AML-193 (cell line): ENCODE measurements at places on chromosomes 3 and 15.

DNA sequence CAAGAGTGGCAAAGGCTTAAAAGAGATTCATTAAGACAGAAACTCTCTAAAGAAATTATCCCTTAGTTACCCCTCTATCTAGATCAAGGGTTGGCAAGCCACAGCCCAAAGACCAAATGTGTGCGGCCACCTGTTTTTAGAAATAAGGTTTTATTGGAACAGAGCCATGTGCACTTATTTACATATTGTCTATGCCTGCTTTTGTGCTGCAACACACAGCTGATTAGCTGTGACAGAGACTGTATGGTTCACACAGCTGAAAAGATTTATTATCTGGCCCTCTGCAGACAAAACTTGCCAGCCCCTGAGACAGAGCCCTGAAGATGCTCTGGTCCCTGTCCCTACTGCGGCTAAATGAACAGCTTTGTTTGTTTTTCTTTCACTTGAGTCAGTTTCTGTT, 88.1 kb downstream of the ADAMTS9 start:
- no peak for DNase-seq

DNA sequence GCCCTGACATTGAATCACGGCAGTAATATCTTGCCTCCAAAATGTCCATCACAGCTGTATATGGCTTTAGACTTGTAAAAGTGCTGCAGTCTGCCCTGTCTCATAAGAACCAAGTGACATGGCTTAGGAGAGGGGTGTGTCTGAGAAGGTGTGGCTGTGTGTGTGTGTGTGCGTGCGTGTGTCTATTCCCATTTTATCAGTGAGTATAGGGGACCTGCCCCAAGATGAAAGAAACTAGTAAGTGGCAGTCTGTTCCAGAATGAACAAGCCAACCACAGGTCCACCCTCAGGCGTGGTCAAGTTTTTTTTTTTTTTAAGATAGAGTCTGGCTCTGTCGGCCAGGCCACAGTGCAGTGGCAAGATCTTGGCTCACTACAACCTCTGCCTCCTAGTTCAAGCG, 5.6 kb upstream of the RHOV start:
- DNase-seq: no peak

GRCh38 chr15:56737791-56738190, 4.5 kb upstream of the ZNF280D start:
- no peak for DNase-seq

GRCh38 chr3:124701687-124702086, 28.6 kb upstream of the UMPS start:
- DNase-seq: no peak

DNA sequence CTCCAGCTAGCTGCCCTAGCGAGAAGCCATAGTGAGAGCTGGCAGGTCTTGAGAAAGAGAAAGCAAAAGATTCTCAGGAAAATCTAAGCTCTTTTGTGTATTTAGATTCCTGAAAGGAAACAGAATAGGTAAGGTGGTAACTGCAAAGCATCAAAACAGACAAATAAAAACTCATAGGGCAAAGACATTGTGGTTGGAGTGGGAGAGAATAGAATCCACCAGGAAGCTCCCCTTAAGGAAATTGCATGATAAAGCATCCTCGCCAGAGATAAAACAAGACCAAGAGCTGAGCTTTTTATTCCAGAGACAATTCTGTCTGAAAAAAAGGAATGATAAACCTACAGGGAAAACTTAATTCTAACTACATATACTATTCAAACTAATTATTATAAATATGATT, 232.6 kb downstream of the SI start:
- DNase-seq: no peak

DNA sequence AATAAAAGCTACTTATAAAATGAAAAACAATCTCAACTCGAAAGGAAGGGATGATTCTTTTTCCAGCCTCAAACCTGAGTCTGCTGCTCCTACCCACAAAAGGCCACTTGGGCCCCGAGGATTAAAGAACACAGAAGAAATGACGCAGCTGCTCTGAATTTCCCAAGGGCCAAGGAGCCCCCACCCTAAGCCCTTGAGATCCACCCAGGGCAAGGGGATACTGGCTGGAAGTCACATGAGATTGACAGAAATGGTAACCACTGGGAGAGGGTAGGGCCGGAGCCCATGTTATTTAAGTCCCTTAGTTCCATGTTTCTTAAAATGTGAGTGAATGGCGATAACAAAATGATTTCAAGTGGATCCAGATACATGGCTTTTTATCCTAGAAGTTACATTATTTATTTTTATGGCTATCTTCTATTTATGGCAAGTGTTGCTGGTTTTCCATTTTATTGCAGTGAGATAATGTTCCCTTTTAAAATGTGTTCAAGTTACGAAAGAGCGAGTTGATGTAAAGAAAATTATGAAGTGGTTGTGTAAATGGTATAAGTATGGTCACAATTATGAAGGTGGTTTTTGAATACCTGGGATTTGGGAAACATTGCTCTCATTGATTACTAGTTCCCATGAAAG, 16.8 kb downstream of the IGDCC4 start:
- no peak for DNase-seq

DNA sequence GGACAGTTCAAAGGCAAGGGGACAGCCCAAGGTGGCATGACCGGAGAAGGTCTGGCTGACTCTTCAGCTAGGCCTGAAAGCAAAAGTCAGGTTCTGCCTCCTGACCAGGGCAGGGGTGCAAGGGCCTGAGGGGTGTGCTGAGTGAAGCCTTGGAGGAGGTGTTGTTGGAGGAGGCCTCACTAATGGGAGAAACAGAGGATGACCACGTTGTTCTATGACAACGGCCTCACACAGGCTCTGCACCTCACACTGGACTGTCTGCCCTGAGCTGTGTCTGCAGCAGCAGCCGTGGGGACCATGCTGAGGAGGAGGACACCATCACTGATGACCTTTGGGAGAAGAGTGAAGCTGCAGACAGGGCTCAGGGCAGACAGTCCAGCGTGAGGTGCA, 116.9 kb upstream of the ABHD17C start:
- DNase-seq: no peak

DNA sequence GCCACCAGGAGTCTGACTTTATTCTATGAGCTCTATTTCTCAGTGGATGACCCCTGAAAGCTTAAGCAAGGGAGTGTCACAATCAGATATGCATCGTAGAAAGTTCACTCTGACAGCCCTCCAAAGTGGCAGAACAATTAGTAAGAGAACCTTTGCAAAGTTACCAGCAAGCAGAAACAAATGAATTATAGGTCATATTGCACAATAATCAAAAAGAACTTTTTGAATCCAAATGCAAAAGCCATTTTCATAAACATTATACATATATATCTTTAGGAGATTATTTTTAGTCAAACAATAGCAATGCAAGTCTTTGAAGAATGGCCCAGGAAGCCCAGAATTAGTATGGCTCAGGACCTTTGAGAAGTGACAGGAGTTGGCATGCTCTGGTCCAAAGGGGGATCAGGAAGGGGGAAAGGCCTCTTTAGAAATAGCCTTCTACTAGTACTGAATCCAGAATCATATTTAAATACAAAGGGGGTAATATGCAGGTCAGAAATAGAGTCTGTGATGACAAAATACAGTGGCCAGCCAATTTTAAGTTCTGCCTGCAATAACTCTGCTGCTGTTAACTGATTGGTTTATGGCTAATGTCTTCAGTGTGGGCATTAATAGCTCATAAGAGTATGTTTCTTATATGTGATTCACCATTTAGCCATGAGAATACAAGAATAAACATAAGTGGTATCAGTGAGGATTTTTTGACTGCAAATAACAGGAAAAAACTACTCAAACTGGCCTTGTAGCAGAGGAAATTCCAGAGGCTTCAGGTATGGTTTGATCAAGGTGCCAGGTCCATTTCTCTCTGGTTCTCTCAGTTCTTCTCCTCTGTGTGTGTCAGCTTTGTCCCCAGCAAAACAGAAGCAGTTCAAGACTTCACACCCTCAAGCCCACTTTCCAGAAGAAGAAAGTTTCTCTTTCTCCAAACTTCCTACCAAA, 17.0 kb upstream of the ITGB5 start:
- no peak for DNase-seq

- peak; percentile 87 for DNase-seq
Observed at GRCh38 chr3:144028798-144029411, 57.3 kb downstream of the DIPK2A start.

GRCh38 chr3:17798000-17798399, 55.6 kb upstream of the TBC1D5 start:
- no peak for DNase-seq

DNA sequence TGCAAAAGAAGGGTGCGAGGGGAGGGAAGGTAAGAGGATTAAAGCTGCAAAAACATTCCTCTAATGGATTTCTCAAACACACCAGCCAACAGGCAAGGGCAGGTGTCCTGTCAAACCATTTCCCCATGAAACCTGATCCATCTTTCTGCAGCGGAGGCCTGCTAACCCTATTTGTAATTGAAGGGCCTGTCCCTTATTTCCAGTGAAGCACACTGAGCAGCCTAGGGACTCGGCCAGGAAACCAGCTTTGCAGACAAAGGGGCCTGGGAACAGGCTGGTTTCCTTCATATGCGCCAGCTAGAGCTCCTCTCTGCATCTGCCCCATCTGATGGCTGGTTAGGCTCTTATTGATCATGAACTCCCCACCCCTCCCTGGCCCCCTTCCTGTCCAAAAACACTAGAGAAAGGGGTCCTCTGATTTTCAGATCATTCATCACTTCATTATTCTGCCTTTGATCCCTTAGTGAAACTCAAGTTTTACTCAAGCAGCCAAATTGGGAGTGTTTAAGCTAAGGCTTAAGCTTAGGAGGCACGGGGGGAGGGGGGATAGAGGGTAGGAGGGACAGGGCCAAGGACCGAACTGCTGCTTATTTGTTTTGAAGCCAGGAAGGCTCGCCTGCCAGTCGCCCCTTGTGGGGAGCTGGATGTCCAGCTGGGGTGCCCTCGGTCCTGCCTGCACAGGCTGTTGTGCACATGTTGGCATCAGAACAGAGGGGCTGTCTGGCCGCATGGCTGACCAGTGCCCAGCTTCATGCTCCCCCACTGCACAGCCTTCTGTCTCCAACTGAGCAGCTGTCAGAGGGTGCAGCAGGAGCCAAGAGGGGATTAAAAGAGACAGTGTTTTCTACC, 53.1 kb downstream of the BOC start:
- no peak for DNase-seq

DNA sequence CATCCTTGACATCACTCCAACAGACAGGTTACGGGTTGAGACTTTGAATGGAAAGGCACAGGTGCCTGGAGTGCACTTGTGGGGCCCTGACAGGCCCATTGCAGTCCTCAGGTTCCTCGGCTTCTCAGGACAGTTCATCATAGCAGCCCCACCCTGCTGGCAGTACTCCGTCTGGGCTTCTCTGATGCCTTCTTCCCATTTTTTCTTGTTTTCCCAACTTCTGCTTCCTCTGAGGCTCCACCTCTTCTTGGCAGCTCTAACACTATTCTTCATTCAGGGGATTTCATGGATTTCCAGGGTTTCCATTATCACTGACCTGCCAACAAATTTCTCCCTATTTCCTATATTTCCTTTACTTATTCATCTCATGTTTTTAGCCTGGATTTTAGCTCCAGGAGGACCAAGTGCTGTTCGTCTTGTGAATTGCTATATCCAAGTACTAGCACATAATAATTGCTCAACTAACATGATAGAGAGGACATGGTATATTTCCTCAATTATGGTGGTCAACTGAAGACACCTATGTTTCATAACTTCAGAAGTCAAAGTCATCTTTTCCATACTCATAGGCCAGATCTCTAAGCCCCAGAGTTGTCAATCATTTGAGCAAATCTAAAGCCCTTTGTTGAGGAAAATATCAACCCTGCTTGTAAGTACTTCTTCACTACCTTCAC, 16.2 kb downstream of the NCEH1 start:
- DNase-seq: no peak

DNA sequence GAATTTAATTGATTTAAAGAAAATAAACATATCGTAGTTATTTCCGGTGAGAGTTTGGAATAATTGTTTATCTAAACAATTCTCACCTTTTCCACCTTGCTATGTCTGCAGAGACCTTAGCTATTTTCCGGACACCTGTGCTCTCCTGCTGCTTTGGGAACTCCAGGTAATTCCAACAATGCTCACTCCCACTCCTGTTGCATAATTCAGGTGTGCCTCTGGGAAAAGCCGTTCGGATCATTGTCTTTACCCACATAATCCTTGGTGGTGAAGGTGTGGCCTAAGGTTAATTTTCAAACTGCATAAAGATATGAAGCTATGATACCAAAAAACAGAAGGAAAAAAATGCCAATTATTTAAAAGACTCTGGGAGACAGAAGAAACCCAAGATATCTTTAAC, 59.4 kb downstream of the LDHAL6B start:
- no peak for DNase-seq

GRCh38 chr3:31546162-31546561, 13.4 kb downstream of the STT3B start:
- DNase-seq: no peak

DNA sequence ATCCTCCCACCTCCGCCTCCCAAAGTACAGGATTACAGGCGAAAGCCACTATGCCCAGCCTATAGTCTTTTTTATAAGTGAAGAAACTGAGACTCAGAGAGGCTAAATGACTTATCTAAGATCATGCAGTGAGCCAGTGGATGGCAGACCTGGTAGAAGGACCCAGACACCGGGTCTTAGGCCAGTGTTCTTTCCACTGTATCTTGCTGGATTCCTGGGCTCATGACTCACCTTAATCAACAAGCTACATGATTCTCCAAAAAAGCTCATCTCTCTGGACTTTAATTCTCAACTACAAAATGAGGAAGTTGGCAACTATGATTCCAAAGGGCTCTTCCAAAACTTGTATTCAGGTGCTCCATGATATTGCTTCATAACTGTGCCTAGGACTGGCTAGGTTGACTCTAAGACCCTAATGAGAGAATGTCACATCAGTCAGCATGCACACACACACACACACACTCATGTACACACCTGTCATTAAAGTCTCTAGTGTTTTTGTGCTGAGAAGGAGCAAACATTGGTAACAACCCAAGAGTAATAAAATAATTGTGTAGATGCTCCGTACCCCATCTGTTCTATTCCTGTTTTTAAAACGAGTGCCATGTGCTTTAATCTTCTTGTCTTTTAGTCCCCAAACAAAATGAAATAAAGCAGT, 89.7 kb upstream of the SLC4A7 start:
- DNase-seq: no peak

DNA sequence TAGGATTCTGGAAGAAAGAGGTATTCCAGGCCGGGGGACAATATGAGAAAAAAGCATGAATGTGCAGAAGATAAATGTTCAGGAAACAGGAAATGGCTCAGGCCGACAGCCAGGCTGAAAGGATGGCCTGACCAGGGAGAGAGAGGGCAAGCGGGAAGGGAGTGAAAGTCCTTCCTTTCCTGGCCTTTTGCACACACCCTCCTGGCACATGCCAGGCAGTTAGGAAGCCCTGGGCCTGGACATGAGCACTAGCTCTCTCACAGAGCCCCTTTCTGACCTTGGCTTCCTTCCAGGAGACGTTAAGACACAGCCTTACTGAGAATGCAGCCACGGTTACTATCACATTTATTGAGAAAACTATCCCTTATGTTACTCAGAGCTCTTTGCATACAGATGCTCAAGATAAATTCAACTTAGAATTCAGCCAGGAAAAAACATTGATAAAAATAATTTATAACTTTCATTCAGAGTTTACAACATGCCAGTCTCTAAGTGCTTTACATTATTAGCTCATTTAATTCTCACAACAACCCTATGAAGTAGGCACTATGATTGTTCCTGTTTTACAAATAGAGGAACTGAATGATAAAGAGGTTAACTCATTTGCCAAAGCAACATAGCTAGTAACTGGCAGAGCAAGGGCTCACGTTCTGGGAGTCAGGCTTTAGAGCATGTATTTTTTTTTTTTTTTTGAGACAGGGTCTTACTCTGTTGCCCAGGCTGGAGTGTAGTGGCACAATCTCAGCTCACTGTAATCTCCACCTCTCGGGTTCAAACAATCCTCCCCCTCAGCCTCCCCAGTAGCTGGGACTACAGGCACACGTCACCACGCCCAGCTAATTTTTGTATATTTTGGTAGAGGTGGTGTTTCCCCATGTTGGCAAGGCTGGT, 39.4 kb upstream of the SMAD3 start:
- peak; percentile 65 for DNase-seq
